ENCODE measurements at places on chromosomes 6 and 20.

DNA sequence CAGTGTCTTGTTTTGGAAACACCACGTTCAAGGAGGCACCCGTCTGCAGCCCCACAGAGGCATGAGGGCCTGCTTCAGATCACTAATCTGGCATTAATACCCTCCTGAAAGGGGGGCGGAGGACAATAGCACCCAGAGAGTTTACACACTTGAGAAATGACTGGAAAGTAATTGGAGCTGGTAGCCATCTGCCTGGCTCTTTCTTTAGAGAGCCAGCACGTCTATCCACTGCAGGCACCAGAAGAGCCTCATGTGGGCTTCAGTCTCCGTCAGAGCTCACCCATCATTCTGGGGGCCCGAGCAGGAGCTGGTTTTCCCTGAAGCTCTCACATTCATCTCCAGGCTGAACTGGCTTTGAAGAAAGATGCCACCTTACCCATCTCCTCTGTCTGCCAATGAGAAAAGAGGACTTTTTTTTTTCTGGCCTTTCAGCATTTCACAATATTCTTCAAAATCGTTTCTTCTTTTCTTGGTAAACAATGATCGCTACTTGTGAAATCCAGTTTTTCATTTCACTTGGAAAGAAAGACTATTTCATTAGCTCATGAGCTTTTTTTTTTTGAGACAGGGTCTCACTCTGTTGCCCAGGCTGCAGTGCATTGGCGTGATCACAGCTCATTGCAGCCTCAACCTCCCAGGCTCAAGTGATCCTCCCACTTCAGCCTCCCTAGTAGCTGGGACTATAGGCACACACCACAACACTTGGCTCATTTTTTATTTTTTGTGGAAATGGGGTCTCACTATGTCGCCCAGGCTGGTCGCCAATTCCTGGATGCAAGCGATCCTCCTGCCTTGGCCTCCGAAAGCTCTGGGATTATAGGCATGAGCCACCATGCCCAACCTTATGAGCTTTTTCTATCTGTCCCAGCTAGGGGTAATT is 124.7 kb upstream of the ZNF217 start:
- no peak for DNase-seq

DNA sequence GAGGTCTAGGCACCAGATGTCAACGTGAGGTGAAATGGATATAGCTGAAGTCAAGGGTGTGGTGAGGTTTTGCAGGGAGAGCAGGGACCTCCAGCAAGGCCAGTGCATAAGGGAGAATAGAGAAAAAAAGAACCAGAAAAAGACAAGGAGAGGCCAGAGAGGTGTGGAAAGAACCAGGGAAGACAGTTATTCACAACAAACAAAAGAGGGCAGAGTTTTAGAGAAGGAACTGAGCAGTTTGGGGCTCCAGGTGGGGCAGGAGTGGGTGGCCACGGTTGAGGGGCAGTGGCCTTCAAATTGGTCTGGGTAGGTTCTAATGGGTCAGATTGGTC is 11.6 kb upstream of the NQO2 start:
- no peak for DNase-seq

DNA sequence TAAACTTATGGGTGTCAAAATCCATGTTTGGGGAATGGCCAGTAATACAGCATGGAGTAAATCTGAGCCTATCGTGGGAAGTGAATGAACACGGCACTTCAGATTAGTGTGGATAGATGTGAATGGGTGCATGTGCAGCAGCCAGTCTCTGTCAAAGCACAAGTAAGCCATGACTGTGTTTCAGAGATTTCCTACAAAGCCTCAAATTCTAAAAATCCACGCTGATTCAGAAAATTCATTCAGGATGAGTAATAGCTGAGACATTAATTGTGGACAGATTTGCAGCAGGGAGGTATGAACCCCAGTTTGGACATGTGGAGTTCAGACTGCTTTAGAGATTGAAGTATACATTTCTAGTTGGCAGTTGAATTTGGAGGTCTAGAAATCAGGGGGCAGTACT is 115.1 kb downstream of the QKI start:
- no peak for DNase-seq

DNA sequence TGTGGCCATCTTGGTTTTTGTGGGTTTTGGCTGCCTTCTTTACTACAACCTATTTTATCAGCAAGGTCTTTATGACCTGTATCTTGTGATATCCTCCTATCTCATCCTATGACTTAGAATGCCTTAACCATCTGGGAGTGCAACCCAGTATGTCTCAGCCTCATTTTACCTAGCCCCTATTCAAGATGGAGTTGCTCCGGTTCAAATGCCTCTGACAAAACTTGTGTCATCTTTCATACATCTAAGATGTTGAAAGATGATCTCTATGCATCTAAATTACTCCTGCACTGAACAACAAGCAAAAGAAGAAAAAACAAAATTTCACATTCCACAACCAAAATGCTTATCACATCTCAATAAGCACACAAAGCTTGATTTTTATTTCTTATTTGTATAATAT is 129.5 kb upstream of the CNR1 start:
- no peak for DNase-seq

GRCh38 chr6:165588515-165588914 is 74.5 kb downstream of the PDE10A start:
- DNase-seq, result no peak

GRCh38 chr6:149324428-149324827 is 6.9 kb downstream of the TAB2 start:
- no peak for DNase-seq

GRCh38 chr6:165605901-165606739 is 56.9 kb downstream of the PDE10A start:
- no peak for DNase-seq

- no peak for DNase-seq
Observed at GRCh38 chr6:135499441-135500340, 2.2 kb upstream of the AHI1 start.

- DNase-seq, result no peak
Observed at GRCh38 chr20:63416631-63417030, 55.5 kb upstream of the CHRNA4 start.

GRCh38 chr6:63744810-63745209 is 109.2 kb downstream of the PHF3 start:
- DNase-seq, result no peak

GRCh38 chr20:31605902-31606803 is 1.1 kb downstream of the ID1 start:
- no peak for DNase-seq

GRCh38 chr6:36695414-36695813 is 2.2 kb upstream of the RAB44 start:
- no peak for DNase-seq

DNA sequence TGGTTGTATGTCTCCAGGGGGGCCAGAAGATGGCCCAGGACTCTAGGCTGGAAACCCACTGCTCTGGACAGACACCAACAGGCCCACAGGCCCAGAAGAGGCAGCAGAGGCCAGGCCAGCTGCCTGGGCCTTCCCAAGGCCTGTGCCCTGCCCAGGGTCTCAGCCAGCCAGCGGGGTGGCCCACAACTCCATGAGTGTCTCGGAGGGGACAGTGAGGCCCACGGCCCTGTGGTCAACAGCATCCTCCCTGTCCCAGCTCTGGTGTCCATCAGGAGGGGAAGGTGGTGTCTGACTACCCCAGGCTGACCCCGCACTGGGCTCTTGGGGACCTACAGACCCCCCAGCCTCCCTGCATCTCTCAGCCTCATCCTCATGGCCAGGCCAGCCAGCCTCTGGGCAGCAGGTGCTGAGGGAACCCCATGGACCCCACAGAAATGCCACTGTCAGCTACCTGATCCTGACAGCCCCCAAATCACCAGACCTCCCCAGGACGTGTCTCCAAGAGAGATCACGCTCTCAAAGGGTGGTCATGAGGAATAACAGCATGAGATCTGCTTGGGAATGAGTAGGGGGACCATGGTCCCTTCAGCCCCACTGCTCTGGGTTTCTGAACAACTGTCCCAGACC is 112.4 kb downstream of the NOL4L start:
- no peak for DNase-seq

DNA sequence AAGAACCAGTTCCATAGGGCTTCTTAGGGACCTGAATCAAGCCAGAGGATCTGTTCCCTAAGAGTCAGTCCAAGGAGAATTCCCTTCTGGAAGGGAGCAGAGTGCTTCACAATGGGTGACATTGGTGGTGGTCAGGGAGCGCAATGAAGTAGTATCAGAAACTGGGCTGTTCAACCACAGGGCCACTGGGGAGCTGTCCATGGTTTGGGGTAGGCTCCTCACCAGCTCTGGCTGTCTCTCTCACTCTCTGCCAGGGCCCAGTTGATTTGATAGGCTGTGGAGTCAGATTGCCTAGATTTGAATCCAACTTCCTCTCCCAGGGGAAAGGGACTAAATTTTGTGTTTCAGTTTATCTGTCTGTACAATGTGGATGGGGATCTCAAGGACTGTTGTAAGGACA is 36.7 kb upstream of the CHD6 start:
- no peak for DNase-seq

DNA sequence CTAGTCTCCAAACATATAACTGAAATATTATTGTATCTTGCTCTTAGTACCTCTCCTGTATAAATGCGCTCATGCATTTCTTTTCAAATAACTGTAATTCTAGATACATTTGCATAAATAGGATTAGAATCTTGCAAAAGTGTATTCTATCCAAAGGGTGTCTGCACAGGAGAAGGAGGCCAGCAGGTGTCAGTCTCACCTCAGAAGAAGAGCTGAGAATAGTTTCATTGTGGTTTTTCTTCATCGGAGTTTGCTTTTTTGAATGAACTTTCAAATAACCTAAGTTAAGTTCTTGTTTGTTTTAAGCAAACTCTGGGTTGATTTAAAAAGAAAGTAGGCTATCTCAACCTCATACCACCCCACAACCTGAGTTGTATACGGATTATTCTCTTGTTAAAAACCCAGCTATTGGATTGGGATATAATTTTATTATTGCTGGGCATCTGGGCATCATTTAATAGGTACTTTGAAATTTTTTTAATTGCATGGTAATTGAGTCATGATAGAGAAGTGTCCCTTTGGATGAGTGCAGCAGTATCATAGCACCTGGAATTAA is 125.0 kb upstream of the MLIP start:
- no peak for DNase-seq

GRCh38 chr6:134539865-134540323 is 222.0 kb upstream of the SGK1 start:
- DNase-seq, result no peak

DNA sequence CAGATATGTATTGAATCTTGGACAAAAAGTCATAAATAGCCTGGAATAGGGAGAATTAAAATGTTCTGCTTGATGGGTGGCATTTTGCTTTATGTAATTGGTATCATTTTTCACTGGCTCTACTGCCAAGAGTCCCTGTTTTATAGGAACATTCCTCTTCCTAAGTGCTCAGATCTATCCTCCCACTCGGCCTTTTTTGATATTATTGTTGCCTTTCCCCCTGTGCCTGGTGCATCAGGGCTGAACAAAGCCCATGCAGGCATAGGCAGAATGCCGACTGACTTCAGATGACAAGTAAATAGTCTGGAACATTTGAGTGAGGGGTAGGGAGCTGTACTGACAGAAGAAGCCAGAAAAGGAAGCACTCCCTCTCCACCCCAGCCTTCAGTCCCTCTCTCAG is 127.0 kb downstream of the PKHD1 start:
- no peak for DNase-seq

GRCh38 chr6:27144740-27145079 is 102.8 kb upstream of the PRSS16 start:
- DNase-seq, result no peak

- no peak for DNase-seq
Observed at GRCh38 chr6:167341665-167342655, 17.1 kb downstream of the TTLL2 start.

DNA sequence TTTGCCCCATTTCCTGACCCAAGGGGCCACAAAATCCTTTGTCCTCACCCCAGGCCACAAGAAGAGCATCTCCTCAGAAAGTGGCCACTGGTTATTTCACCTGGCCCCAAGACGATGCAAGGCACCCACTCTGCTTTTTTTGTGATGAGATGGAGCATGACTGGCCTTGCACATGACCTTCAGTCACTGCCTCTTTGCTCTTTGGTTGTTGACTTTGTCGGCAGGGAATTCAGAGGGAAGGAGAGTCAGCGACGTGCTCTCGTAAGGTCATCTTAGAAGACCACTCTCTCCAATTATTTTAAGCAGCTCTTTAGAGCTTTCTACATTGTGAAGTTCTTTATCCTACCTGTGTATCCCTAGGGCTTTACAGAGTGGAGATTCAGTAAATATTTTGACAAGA is 306.7 kb downstream of the PLCB1 start:
- DNase-seq, result no peak

DNA sequence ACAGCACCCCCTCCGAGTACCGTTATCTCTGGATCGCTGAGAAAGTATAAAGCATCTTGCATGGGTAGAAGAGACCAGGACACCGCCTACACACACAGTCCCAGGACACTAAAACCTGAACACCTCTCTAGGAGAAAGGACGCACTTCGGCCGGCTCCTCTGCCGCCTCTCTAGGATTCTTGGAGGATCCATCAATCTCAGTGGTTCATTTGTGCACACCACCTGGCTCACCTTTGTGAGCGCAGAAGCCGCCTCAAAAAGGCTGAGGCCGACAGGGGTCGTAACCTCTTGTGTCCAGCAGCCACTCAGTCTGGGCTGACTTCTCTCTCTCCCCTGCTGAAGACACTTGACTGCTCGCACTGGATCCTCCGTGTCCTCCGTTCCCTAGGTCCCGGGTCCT is 13.5 kb downstream of the ZSCAN23 start:
- no peak for DNase-seq

- DNase-seq, result no peak
Observed at GRCh38 chr20:13243826-13244376, 22.8 kb downstream of the ISM1 start.

GRCh38 chr6:168643401-168643800 is 202.4 kb downstream of the SMOC2 start:
- no peak for DNase-seq

GRCh38 chr6:114344246-114344970 is 1.6 kb upstream of the HS3ST5 start:
- DNase-seq, result no peak

GRCh38 chr20:2168946-2169345 is 67.3 kb downstream of the STK35 start:
- DNase-seq, result no peak

DNA sequence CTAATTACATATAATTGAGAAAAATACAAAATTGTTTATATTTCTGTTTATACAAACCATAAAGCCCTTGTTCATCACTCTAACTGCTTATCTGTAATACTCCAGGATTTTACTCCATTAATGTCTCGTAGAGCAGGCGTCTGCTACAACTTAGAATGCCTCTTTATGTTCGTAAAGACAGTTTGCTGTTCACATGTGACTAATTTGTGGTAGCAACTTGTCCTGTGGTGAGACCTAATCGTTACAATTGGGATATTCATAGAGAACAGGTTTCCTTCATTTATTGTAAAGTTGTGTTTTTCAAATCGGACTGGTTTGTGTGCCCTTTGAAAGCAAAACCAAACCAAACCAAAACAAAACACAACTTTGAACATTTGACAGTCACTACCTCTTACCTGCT is 149.7 kb downstream of the ASCC3 start:
- no peak for DNase-seq

DNA sequence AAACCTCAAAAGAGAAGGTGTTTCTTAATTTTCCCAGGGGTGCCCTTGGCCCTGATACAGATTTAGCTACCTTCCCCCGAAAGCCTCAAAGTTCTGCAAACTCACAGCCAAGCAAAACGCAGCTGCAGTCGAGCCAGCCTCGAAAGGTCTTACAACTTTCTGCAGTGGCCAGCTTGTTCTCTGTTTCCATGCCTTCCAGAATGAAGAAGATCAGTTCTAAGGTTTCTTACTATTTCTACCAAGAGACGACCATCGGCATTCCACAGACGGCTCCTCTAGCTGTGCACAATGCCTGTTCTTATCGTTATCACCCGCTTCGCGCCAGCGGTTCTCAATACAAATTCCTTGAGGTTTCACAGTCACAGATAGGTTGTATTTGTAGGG is 28.5 kb upstream of the CCR6 start:
- no peak for DNase-seq

GRCh38 chr6:25165800-25166199 is 113.4 kb upstream of the CARMIL1 start:
- no peak for DNase-seq
